Ovary (tissue), 10 donors: ENCODE measurements at places on chromosomes 12 and 14. TPM values are rescaled to one million over a fixed set of nuclear protein-coding genes. Genes with fewer than 3 reads are reported as not detected.
A peak's percentile ranks its signal among the peaks of the same experiment; 100 is the strongest.

DNA sequence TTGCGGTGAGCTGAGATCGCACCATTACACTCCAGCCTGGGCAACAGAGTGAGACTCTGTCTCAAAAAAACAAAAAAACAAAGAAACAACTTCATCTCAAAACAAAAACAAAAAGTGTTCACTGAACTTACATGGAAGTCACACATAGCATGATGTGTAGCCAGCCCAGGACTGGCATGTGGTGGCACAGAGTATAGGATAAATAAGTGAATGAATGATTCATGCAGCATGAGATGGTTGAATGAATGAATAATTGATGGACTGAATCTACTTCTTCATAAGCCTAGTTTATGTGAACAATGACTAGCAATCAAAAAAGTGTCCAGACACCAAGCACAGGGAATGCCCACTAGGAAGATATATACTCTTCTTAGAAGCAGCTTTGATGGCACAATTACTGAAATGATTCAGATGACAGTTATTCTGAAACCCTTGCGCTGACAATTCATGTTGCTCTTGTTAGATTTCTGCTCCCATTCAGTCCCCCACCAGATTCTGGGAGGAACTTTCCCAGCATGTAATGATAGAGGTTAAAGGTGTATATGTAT lies 31.6 kb upstream of the SERPINA6 start:
- H3K27ac ChIP-seq: no peak overlapping the region
- DNase-seq: no peak
- no peaks in the 10 kb centered on the region for H3K27me3 ChIP-seq

Gene LMNTD1
- 0.35 TPM for total RNA-seq

Gene ZNF410
- 70.3 TPM for total RNA-seq

GRCh38 chr14:98200601-98201000 lies 1071.4 kb downstream of the BCL11B start:
- no peak for DNase-seq
- no peak overlapping the region for H3K4me3 ChIP-seq
- H3K4me1 ChIP-seq: no peaks in the 10 kb centered on the region
- H3K27me3 ChIP-seq: no peaks in the 10 kb centered on the region
- no peaks in the 10 kb centered on the region for H3K36me3 ChIP-seq

Gene SCNN1A
- total RNA-seq: 10.8 TPM

DNA sequence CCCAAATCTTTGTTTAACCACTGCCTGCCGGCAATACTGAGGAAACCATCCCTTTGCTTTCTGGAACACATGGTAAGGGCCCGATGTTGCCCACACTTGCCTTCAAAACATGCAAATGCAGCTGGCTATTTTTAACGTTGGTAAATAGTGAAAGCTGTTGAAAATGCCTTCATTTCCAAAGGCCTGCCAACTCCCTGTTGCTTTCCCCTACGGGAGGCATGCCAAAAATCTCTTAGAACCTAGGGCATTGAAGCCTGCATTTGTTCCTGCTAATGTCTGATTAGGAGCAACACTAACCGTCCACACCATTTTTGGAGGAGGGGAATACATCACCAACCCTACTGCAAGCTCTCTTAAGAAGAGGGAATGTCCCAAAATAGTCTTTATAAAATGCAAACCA lies 152.6 kb upstream of the NOS1 start:
- no peaks in the 10 kb centered on the region for H3K36me3 ChIP-seq
- H3K4me3 ChIP-seq: no peak overlapping the region
- DNase-seq: no peak
- H3K27me3 ChIP-seq: no peaks in the 10 kb centered on the region
- H3K4me1 ChIP-seq: no peaks in the 10 kb centered on the region
- H3K27ac ChIP-seq: no peak overlapping the region

Gene ACRBP
- 0.92 TPM for total RNA-seq

DNA sequence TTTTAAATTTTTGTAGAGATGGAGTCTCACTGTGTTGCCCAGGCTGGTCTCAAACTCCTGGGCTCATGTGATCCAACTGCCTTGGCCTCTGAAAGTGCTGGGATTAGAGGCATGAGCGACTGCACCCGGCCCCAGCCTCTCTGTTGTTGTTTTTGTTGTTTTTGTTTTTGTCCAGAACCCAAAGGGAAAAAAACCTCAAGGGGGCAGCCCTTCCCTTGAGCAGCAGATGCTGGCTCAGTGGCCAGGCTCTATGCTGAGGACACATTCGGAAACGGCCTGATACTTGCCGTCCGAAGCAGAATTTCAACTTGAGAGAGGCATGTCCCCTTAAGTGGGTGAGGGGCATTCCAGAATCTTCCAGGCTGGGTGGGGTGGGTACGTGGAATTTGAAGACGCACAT lies 6.7 kb downstream of the MVK start:
- H3K27me3 ChIP-seq: no peaks in the 10 kb centered on the region
- H3K27ac ChIP-seq: no peak overlapping the region
- no peak overlapping the region for H3K4me3 ChIP-seq
- no peak for DNase-seq
- no peaks in the 10 kb centered on the region for H3K4me1 ChIP-seq
- no peaks in the 10 kb centered on the region for H3K36me3 ChIP-seq

DNA sequence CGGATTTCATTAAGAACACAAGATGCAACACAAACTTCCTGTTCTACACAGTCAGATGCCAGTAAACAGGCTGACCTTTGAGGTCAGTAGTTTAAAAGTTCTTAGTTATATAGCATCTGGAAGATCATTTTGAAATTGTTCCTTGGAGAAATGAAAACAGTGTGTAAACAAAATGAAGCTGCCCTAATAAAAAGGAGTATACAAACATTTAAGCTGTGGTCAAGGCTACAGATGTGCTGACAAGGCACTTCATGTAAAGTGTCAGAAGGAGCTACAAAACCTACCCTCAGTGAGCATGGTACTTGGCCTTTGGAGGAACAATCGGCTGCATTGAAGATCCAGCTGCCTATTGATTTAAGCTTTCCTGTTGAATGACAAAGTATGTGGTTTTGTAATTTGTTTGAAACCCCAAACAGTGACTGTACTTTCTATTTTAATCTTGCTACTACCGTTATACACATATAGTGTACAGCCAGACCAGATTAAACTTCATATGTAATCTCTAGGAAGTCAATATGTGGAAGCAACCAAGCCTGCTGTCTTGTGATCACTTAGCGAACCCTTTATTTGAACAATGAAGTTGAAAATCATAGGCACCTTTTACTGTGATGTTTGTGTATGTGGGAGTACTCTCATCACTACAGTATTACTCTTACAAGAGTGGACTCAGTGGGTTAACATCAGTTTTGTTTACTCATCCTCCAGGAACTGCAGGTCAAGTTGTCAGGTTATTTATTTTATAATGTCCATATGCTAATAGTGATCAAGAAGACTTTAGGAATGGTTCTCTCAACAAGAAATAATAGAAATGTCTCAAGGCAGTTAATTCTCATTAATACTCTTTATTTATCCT lies 13.5 kb downstream of the PTGER2 start:
- H3K27ac ChIP-seq: no peak overlapping the region
- no peak overlapping the region for H3K4me3 ChIP-seq
- peaks cover 3% of the 10 kb centered on the region for H3K4me1 ChIP-seq
- DNase-seq: no peak

Gene IL31
- total RNA-seq: not detected

Gene CCNT1
- 33.4 TPM for total RNA-seq

GRCh38 chr12:67222302-67222701 lies 46.9 kb upstream of the CAND1 start:
- H3K27ac ChIP-seq: no peak overlapping the region
- H3K4me1 ChIP-seq: no peaks in the 10 kb centered on the region
- H3K36me3 ChIP-seq: no peaks in the 10 kb centered on the region
- H3K27me3 ChIP-seq: no peaks in the 10 kb centered on the region

Gene FAM186B
- total RNA-seq: 1.5 TPM

- no peak overlapping the region for H3K27ac ChIP-seq
- H3K4me1 ChIP-seq: no peaks in the 10 kb centered on the region
- H3K4me3 ChIP-seq: no peak overlapping the region
- H3K36me3 ChIP-seq: no peaks in the 10 kb centered on the region
- H3K27me3 ChIP-seq: no peaks in the 10 kb centered on the region
- DNase-seq: no peak
These were observed 660.1 kb downstream of the MED13L start for GRCh38 chr12:115617391-115617790.

DNA sequence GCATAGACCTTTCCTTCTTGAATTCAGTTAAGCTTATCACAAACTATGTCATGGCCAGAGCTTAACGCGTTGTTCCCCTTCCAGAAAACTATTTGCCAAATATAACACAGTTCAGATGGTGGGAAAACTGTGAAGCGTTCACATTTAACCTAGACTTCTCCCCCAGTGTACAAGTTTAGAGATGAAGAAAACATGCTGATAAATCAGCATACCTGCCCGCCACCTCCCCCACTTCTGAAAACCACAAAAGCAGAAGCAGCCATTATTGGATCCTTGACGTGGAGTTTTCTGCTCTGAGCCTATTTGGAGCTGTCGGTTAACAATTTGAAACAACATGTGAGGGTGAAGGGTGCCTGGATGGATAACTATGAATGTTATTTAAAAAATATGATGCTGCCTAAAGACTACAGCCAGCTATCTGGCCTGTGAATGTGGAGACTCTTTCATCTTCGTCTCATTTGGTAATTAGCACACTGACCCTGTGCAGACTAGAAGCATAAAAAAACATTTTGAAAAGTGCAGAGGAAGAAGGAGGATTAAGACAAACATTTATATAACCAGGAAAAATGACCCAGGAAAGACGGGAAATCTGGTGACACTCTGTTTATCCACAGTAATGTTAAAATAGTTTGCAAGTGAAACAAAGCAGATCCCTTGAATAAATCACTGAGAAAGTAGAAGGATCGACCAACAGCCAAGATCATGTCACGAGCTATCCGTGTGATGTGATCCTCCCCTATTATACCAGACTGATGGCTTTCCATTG lies 408.2 kb downstream of the AEBP2 start:
- no peak overlapping the region for H3K4me3 ChIP-seq
- no peaks in the 10 kb centered on the region for H3K36me3 ChIP-seq
- DNase-seq: peak; percentile 38
- H3K4me1 ChIP-seq: peaks cover 7% of the 10 kb centered on the region
- H3K27ac ChIP-seq: peak overlapping the region; percentile 75

GRCh38 chr12:66533767-66534166 lies 145.1 kb downstream of the GRIP1 start:
- H3K27me3 ChIP-seq: no peaks in the 10 kb centered on the region
- DNase-seq: no peak
- no peaks in the 10 kb centered on the region for H3K4me1 ChIP-seq
- H3K36me3 ChIP-seq: no peaks in the 10 kb centered on the region
- no peak overlapping the region for H3K27ac ChIP-seq
- no peak overlapping the region for H3K4me3 ChIP-seq

- H3K27me3 ChIP-seq: no peaks in the 10 kb centered on the region
- peaks cover 2% of the 10 kb centered on the region for H3K4me1 ChIP-seq
- no peak for DNase-seq
- H3K36me3 ChIP-seq: no peaks in the 10 kb centered on the region
These were observed 12.7 kb downstream of the TGFB3 start for GRCh38 chr14:75969126-75969525.

GRCh38 chr12:53313996-53314395 lies 7.4 kb downstream of the AAAS start:
- no peak overlapping the region for H3K27ac ChIP-seq
- no peaks in the 10 kb centered on the region for H3K4me1 ChIP-seq
- H3K36me3 ChIP-seq: no peaks in the 10 kb centered on the region
- H3K27me3 ChIP-seq: no peaks in the 10 kb centered on the region
- H3K4me3 ChIP-seq: no peak overlapping the region
- DNase-seq: no peak

DNA sequence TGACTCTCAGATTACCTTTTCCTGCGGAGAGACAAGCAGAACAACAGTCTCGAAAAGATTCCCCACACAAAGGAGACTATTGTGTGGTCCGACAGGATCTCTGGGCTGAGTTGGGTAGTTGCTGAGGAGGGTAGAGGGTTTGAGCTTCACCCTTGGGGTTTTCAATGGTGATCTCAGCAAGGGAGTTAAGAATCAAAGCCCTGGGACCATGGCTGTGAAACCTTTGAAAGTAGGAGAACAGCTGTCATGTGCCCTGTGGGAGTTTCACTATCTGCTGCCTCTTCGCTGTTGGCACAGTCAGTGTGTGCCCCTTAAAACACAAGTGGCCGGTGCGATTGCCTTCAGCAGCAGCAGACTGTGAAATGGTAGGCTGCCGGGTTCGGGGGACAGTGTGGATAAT lies 14.2 kb upstream of the PLEK2 start:
- no peaks in the 10 kb centered on the region for H3K27me3 ChIP-seq

- DNase-seq: no peak
- peaks cover 9% of the 10 kb centered on the region for H3K4me1 ChIP-seq
- no peak overlapping the region for H3K27ac ChIP-seq
- H3K27me3 ChIP-seq: no peaks in the 10 kb centered on the region
- no peak overlapping the region for H3K4me3 ChIP-seq
- H3K36me3 ChIP-seq: no peaks in the 10 kb centered on the region
These were observed 60.9 kb upstream of the FUT8 start for GRCh38 chr14:65351493-65352194.

DNA sequence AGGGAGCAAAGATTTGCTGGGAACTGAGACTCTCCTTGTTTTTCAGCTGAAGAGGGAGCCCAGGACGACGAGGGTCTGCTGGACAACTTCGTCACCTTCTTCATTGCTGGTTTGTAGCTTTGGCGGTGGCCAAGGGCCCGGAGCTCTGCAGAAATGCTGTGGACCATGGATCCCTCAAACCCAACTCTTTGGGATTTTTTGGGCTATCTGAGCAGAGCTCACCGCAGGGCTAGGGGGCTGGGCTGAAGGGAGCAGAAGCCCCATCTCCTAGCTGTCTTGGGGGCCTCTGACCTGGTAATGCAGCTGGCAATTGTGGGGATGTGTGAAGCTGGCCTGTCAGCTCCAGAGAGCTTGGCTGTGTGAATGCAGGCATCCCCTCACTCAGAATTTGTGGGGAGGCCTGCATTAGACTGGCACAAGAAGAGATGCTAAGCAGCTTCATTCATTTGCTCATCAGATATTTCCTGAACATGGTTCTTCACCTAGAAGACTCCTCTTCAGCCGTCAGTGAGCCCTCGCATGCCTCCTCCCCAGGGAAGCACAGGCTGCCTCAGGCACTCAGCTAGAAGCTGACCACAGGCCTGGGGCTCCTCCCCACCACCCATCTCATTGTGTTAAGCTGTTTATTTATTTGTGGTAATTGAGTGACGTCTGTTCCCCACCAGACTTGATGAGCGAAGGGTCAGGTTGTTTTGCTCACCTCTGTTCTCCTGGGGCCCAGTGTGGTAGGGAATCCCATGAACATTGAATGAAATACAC lies 32.2 kb downstream of the CYP46A1 start:
- no peak overlapping the region for H3K4me3 ChIP-seq
- no peaks in the 10 kb centered on the region for H3K36me3 ChIP-seq
- DNase-seq: no peak
- no peak overlapping the region for H3K27ac ChIP-seq

Gene SMCO2
- not detected for total RNA-seq

- peak overlapping the region; percentile 51 for H3K27ac ChIP-seq
- no peaks in the 10 kb centered on the region for H3K27me3 ChIP-seq
- peak; percentile 69 for DNase-seq
- H3K4me1 ChIP-seq: peaks cover 7% of the 10 kb centered on the region
- no peak overlapping the region for H3K4me3 ChIP-seq
These were observed 160.1 kb downstream of the EPS8 start for GRCh38 chr12:15629108-15629507.

Gene AQP2
- not detected for total RNA-seq

- no peaks in the 10 kb centered on the region for H3K27me3 ChIP-seq
- H3K4me1 ChIP-seq: no peaks in the 10 kb centered on the region
- H3K36me3 ChIP-seq: no peaks in the 10 kb centered on the region
- no peak overlapping the region for H3K4me3 ChIP-seq
- no peak for DNase-seq
- no peak overlapping the region for H3K27ac ChIP-seq
These were observed 29.7 kb upstream of the SAV1 start for GRCh38 chr14:50697659-50698290.

- H3K4me3 ChIP-seq: no peak overlapping the region
- DNase-seq: no peak
- no peak overlapping the region for H3K27ac ChIP-seq
These were observed 54.4 kb downstream of the EFCAB11 start for GRCh38 chr14:89899917-89900663.
